ENCODE measurements at places on chromosomes 4 and X. TPM values are rescaled to one million over a fixed set of nuclear protein-coding genes. Genes with fewer than 3 reads are reported as not detected.

Gene RHOXF1
- total RNA-seq, result not detected

Gene DCAF8L2
- not detected for total RNA-seq

DNA sequence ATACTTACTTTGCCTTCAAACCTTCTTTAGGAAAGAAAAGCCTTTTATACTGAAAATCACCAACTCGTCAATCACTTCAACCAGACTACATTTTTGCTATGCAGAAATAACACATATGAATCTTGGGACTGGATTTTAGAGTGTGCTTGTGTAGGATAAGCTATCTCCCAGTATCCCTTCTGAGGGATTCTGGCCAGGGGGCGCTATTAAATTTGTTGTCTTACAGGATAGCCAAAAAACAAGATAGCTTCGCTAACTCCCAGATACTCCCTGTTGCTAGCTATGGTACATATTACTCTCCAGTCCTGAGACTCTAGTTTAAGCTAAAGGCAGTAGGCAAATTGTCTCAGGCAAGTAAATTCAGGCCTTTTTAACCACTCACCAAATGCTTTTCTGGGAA, 167.2 kb downstream of the LHFPL1 start:
- no peak for DNase-seq

GRCh38 chr4:145034727-145035211, 63.2 kb downstream of the ANAPC10 start:
- DNase-seq, result no peak

DNA sequence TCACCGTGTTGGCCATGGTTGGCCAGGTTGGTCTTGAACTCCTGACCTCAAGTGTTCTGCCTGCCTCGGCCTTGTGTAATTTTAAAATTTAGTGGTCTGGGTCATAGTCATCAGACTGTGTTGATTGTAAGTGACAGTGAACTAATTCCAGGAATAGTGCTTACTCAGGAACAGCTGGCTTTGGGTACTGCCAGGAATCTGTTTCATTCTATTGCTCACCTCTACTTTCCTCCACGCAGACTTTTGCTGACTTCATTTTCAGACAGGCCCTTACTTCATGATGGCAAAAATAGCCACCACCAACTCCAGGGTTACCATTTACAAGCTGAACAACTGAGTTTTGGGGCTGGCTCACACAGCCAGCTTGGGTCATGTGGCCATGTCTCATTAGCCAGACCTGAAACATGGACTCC, 54.6 kb downstream of the FNIP2 start:
- no peak for DNase-seq

Data from chondrocyte (in vitro differentiated cells).